ENCODE measurements at places on chromosomes 12 and 14. TPM values are rescaled to one million over a fixed set of nuclear protein-coding genes. Genes with fewer than 3 reads are reported as not detected.

TRAF3 gene
- 78.1 TPM for total RNA-seq

GRCh38 chr12:25550186-25550585 lies 2.9 kb downstream of the LMNTD1 start:
- H3K36me3 ChIP-seq = no peaks in the 10 kb centered on the region
- no peak for DNase-seq
- peaks cover 7% of the 10 kb centered on the region for H3K27me3 ChIP-seq
- no peak overlapping the region for H3K4me3 ChIP-seq

MMP14 gene
- 1.3 TPM for total RNA-seq

GRCh38 chr12:92030618-92031017 lies 115.0 kb downstream of the BTG1 start:
- peak overlapping the region; percentile 92 for H3K27ac ChIP-seq
- H3K36me3 ChIP-seq = peaks cover 22% of the 10 kb centered on the region
- H3K4me3 ChIP-seq = peak overlapping the region; percentile 47
- H3K4me1 ChIP-seq = peaks cover 63% of the 10 kb centered on the region
- peak; percentile 82 for DNase-seq
- no peaks in the 10 kb centered on the region for H3K27me3 ChIP-seq

DNA sequence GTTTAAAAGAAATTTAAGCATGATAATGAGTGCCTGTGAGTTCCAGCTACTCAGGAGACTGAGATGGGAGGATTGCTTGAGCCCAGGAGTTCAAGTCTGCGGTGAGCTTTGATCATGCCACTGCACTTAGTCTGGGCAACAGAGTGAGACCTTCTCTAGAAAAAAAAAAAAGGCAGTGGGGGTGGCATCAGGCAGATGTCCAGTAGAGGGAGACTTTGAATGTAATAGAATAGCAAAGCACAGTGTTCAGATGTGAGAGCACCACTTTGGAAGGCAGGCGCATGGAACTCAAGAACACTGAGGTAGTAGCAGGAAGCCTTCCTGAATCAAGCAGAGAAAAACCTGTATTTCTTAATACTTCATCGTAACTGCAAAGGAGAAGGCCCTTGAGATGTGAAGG lies 394.5 kb upstream of the GARIN6 start:
- H3K36me3 ChIP-seq = no peaks in the 10 kb centered on the region
- no peak overlapping the region for H3K27ac ChIP-seq
- H3K4me3 ChIP-seq = no peak overlapping the region
- no peaks in the 10 kb centered on the region for H3K27me3 ChIP-seq

GRCh38 chr12:92786045-92786444 lies 83.3 kb downstream of the PLEKHG7 start:
- H3K4me1 ChIP-seq = peaks cover 5% of the 10 kb centered on the region
- no peak overlapping the region for H3K27ac ChIP-seq
- no peak for DNase-seq
- H3K36me3 ChIP-seq = peaks cover 14% of the 10 kb centered on the region
- no peaks in the 10 kb centered on the region for H3K27me3 ChIP-seq

DNA sequence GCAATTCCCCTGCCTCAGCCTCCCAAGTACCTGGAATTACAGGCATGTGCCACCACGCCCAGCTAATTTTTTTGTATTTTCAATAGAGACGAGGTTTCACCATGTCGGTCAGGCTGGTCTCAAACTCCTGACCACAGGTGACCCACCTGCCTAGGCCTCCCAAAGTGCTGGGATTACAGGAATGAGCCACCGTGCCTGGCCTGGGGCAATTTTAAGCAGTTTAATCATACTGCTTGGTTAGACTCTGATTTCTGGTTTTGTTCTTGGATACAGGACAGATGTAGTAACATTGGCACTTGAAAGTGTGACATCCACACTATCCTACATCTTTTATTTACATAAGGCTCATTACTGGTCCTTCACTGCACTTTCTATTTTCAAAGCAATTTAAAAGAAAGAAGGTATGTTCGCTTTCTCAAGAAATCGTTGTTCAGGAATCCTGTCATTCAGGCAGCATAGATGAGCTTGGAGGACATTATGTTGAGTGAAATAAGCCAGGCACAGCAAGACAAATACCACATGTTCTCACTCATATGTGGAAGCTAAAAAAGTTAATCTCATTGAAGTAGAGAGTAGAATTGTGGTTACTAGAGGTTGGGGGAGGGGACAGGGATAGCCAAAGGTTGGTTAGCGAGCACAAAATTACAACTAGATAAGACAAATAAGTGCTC lies 4.0 kb upstream of the NUAK1 start:
- H3K36me3 ChIP-seq = peaks cover 1% of the 10 kb centered on the region
- no peak overlapping the region for H3K27ac ChIP-seq
- H3K4me1 ChIP-seq = no peaks in the 10 kb centered on the region

- DNase-seq = no peak
- H3K4me1 ChIP-seq = no peaks in the 10 kb centered on the region
- H3K27ac ChIP-seq = no peak overlapping the region
- no peak overlapping the region for H3K4me3 ChIP-seq
- H3K36me3 ChIP-seq = no peaks in the 10 kb centered on the region
Observed at GRCh38 chr14:48723841-48724495, 862.2 kb downstream of the RPS29 start.

GRCh38 chr12:89333564-89334252 lies 18.6 kb downstream of the DUSP6 start:
- H3K4me1 ChIP-seq = peaks cover 26% of the 10 kb centered on the region
- peak overlapping the region; percentile 72 for H3K27ac ChIP-seq
- H3K27me3 ChIP-seq = no peaks in the 10 kb centered on the region

- H3K4me3 ChIP-seq = no peak overlapping the region
- no peak overlapping the region for H3K27ac ChIP-seq
- peaks cover 31% of the 10 kb centered on the region for H3K27me3 ChIP-seq
- no peaks in the 10 kb centered on the region for H3K4me1 ChIP-seq
- no peak for DNase-seq
- no peaks in the 10 kb centered on the region for H3K36me3 ChIP-seq
Observed at GRCh38 chr12:52216100-52216499, 16.9 kb upstream of the KRT7 start.

DNA sequence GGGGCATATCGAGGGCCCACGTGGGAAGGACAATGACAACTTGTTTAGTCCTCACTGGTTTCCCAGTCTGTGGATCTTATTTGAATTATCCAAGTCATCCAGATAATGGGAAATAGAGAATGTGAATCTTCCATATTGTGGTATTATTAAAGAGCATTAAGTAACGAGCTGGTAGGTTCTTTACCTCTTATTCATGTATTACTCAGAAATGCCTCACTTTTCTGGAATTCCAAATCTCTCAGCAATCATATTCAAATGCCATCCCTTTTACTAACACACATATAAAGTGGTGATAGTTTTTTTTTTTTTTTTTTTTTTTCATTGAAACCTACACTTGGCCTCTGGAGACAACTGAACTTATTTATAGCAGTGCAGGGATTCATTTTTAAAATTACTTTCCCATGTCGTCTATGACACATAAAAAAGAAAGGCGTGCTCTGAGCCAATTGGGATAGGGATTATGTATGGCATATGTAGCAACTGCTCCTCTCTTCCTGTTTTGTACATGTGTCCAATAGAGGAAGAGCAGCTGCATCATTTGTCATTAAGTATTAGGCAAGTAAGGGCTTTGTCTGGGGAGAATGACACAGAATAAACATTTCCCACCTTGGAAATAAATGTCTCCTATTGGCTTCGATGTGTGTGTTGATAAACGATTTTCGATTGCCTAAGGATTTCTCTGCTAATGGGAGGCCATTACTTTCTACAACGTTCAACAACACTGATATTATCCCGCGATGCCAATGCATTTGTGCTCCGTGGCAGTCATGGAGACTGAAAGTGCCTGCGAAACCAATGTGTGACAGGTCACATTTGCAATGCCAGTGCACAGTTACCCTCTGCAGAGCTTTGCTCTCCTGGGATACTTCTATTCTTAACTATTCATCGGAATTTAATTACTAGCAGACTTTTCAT lies 78.6 kb upstream of the IFNG-AS1 start:
- no peaks in the 10 kb centered on the region for H3K36me3 ChIP-seq
- H3K27ac ChIP-seq = no peak overlapping the region
- H3K4me3 ChIP-seq = no peak overlapping the region
- H3K27me3 ChIP-seq = peaks cover 3% of the 10 kb centered on the region
- H3K4me1 ChIP-seq = no peaks in the 10 kb centered on the region

DNA sequence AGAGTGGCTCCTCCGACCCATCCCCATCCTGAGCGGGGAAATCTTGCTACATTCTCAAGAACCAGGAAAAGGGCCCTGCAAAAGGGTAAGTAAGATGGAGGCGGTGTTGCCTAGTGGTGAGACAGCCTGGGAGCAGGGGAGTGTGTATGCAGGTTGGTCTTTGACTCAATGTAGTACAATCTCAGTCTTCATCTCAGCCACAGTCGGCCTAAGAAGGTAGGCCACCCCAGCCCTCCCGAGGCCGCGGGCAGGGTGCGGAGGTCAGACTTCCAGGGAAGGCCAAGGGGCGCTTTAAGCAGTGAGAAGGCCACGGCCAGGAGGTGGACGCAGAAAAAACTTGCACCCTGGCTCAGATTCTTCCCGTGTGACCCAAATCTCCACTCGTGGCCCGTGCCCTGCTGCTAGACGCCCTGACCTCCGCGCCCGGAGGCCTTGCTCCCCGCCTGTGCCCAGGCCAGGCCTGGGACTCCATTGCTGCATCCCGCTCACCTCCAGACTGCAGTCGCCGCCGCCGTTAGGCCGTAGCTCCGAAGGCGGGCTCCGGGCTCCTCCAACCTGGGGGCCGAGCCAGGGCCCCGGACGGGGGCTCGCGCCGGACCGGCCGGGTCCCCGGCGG lies 435 bp downstream of the FOXM1 start:
- H3K4me3 ChIP-seq = peak overlapping the region; percentile 95
- peaks cover 51% of the 10 kb centered on the region for H3K4me1 ChIP-seq
- peak overlapping the region; percentile 89 for H3K27ac ChIP-seq
- H3K27me3 ChIP-seq = no peaks in the 10 kb centered on the region

SSTR1 gene
- not detected for total RNA-seq

GRCh38 chr12:104473374-104473983 lies 16.7 kb downstream of the CHST11 start:
- H3K27me3 ChIP-seq = no peaks in the 10 kb centered on the region
- DNase-seq = peak; percentile 58
- H3K4me1 ChIP-seq = peaks cover 89% of the 10 kb centered on the region
- peaks cover 41% of the 10 kb centered on the region for H3K36me3 ChIP-seq

- DNase-seq = no peak
- no peak overlapping the region for H3K4me3 ChIP-seq
- H3K27me3 ChIP-seq = no peaks in the 10 kb centered on the region
- H3K27ac ChIP-seq = no peak overlapping the region
- no peaks in the 10 kb centered on the region for H3K36me3 ChIP-seq
Observed at GRCh38 chr12:91276509-91276908, 93.9 kb upstream of the DCN start.

NANOG gene
- total RNA-seq = not detected

RAPGEF3 gene
- 1.9 TPM for total RNA-seq

DNA sequence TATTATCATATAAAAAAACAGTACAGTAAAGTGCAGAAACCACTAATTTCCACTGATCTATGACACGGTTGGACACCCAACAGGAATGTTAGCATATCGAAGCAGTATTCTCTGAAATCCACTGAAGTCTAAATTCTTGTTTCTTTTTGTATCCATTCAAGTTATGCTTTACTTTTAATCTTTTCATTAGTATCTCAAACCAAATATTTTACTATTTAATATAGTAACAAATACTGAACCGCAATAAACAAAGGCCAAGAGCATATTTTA lies 41.1 kb downstream of the ATXN2 start:
- H3K4me3 ChIP-seq = no peak overlapping the region
- H3K27me3 ChIP-seq = no peaks in the 10 kb centered on the region
- H3K4me1 ChIP-seq = peaks cover 7% of the 10 kb centered on the region
- H3K27ac ChIP-seq = no peak overlapping the region
- H3K36me3 ChIP-seq = peaks cover 21% of the 10 kb centered on the region

DNA sequence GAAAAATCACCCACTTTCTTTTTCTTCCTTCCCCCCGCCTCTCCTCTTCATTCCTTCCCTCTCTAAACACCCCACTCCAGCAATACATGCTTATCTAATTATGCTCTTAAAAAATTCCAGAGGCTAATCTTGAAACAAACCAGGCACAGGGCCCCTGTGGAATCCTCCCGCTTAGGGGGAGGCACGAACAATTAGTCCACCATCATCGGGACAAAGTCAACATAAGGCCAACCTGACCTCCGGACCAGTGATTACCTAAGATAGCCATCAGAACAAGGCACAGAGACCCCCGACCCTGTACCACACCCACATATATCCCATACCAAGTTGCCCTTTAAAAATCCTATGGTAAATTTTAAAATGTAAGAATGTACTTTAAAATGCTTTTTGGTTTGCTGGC lies 47.1 kb downstream of the KIF21A start:
- no peak overlapping the region for H3K27ac ChIP-seq
- H3K4me1 ChIP-seq = peaks cover 3% of the 10 kb centered on the region
- no peaks in the 10 kb centered on the region for H3K27me3 ChIP-seq
- no peak overlapping the region for H3K4me3 ChIP-seq

GRCh38 chr12:8742501-8742900 lies 44.7 kb downstream of the RIMKLB start:
- no peaks in the 10 kb centered on the region for H3K27me3 ChIP-seq
- H3K4me3 ChIP-seq = no peak overlapping the region
- DNase-seq = no peak
- no peaks in the 10 kb centered on the region for H3K4me1 ChIP-seq
- H3K36me3 ChIP-seq = no peaks in the 10 kb centered on the region

DNA sequence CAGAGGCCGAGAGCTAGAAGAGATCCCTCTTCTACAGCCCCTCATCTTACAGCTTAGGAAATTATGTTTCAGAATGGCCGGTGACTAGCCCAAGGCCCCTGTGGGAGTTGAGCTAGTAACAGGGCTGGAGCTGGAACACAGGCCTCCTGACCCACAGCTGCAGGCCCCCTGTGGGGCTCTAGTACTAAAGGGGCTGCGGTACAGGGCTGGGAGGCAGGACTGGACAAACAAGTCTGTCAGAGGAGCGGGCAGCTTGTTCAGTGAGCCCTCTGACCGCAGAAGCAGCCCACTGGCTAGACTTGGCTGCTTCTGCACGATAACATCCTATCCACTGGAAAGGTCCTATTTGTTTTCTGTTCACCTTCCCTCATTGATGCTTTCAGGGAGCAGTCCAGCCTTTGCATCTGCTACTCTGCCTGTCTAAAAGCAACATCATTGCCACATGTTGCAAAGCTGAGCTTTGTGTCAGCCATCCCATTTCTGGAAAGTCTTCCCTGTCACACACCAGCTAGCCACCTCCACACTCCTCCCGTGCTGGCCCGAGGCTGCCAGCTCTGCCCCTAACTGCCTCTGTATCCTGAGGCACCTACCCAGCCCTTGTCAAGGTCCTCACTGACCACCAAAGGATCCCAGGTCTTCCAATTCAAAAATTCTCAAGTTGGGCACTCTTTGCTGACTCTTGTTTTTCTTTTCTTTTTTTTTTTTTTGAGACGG lies 10.2 kb downstream of the PSMC1 start:
- H3K36me3 ChIP-seq = peaks cover 55% of the 10 kb centered on the region
- no peak overlapping the region for H3K27ac ChIP-seq
- H3K27me3 ChIP-seq = no peaks in the 10 kb centered on the region
- DNase-seq = no peak

- H3K36me3 ChIP-seq = no peaks in the 10 kb centered on the region
- peaks cover 45% of the 10 kb centered on the region for H3K4me1 ChIP-seq
- no peaks in the 10 kb centered on the region for H3K27me3 ChIP-seq
Observed at GRCh38 chr14:93033983-93034670, 81.6 kb downstream of the ITPK1 start.

- peaks cover 8% of the 10 kb centered on the region for H3K4me1 ChIP-seq
- H3K36me3 ChIP-seq = no peaks in the 10 kb centered on the region
- no peak overlapping the region for H3K27ac ChIP-seq
- no peak overlapping the region for H3K4me3 ChIP-seq
Observed at GRCh38 chr12:8917751-8918150, 3.4 kb downstream of the PHC1 start.
